ENCODE measurements at places on chromosomes 16 and 17.

- DNase-seq, result no peak
Observed at GRCh38 chr16:61237884-61238485, 798.3 kb downstream of the CDH8 start.

GRCh38 chr16:15502041-15502725 lies 67.8 kb downstream of the BMERB1 start:
- DNase-seq, result no peak

- no peak for DNase-seq
Observed at GRCh38 chr16:14373896-14374295, 256.2 kb downstream of the PARN start.

- no peak for DNase-seq
Observed at GRCh38 chr17:43316522-43317142, 82.2 kb upstream of the ARL4D start.

- DNase-seq, result no peak
Observed at GRCh38 chr17:51722994-51723393, 435.5 kb downstream of the CA10 start.

DNA sequence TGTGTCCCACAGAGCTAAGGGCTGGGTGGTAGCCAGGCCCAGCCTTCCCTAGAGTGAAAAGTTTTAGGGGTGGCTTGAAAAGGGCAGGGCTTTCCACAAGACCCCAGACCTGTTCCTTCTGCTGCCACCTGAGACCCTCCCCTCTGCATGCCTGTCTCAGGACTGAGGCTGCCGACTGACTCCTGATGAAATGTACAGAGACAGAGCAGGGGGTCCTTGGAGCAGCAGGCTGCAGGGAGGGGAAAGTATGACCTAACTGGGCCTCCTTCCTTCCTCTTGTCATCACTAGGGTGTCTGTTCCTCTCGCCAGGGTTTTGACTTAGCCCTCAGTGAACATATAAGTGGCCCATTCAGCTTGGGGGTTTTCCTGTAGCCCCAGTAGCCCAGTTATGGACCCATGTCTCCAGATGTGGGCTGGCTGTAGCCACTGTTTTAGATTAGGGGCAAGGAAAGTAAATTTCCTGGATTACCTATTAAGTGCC lies 14.9 kb upstream of the NFATC3 start:
- no peak for DNase-seq

- no peak for DNase-seq
Observed at GRCh38 chr16:60945225-60945624, 1091.0 kb downstream of the CDH8 start.

GRCh38 chr16:1244881-1245280 lies 4.4 kb downstream of the TPSAB1 start:
- no peak for DNase-seq

- DNase-seq, result no peak
Observed at GRCh38 chr16:79008036-79008868, 592.3 kb downstream of the MAF start.

DNA sequence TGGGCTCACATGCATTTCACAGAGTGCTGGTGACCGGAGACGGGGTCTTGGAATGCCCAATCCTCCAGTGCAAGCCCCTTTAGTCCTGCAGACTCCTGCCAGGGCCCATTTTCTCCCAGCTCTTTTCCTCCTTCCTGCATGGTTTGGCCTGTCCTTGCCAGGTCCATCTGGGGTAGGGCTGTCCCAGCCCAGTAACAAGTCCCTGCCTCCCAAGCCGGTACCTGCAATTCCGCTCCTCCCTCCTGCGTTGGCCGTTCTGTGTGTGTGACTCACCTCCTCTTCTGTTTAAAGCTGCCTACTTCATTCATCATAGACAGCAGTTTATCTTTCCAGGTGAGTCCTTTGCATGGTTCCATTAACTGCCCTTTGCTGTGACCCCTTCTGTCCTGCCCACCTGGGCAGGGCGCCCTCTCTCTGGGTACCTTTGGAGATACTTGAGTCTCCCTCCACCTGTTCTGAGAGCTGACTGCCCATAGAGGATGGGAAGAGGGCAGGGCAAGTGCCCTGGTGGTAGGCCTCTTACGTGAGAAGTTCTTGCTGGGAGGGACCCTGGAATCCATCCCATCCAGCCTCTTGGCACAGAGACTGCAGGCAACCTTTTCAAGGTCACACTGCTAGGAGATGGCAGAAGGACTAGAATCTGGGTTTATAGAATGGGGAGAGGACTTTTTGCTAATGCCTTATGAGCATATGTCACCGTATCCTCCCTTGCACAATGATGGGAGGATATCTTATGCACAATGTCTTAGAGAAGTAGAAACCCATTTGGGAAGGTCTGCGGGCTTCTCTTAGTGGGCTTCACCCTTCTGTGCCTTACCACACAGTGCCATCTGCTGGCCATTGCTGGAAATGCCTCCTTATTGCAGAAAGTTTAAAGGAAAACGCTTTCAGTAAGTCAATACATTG lies 29.7 kb upstream of the LGALS9 start:
- peak; percentile 81 for DNase-seq

- peak; percentile 24 for DNase-seq
Observed at GRCh38 chr16:23408823-23409298, 44.1 kb downstream of the COG7 start.

GRCh38 chr16:81684242-81684837 lies 94.8 kb upstream of the PLCG2 start:
- no peak for DNase-seq

DNA sequence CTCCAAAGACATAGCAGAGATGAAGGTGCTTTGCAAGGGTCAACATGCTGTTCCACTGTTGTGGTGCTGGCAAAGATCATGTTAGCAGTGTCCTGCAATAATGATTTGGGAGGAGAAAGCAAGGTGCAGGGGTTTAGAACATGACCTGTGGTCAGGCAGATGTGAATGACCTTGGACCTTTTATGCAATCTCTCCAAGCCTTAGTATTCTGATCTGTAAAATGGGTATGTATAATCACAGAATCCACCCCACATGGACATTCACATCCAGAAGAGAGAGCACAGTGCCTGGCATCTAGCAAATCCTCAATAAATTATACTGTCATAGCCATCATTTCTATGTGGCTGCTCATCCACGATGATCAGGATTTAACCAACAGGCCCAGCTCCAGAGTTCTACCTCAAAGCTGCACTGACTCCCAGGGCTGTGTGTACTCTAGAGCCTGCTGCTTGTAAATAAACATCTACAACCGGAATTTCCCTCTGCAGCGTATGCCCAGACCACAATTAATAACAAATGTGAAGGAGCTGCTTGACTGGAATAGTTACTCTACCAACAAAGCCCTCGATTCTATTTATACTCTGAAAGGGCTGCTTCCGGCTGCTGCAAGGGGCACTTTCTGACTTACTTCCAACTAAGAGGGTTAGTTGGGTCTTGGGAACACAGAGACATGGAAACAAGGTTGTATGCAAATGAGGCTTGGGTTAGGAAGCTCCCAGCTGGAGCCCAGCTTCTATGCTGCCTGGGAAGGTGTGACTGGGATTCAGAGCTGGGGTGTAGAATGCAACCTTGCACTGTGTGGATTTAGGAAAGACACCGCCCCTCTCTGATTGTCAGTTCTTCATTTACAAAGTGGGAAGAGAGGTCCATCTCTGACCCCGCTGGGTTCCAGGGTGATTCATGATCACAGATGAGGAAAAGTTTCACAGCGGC lies 265.2 kb downstream of the XYLT1 start:
- DNase-seq, result no peak

GRCh38 chr16:54506214-54506580 lies 219.6 kb upstream of the IRX3 start:
- no peak for DNase-seq

GRCh38 chr16:78381060-78381459 lies 281.6 kb downstream of the WWOX start:
- no peak for DNase-seq

GRCh38 chr16:65118871-65119270 lies 3.0 kb downstream of the CDH11 start:
- no peak for DNase-seq

- DNase-seq, result no peak
Observed at GRCh38 chr16:79712276-79712675, 111.7 kb upstream of the MAF start.

DNA sequence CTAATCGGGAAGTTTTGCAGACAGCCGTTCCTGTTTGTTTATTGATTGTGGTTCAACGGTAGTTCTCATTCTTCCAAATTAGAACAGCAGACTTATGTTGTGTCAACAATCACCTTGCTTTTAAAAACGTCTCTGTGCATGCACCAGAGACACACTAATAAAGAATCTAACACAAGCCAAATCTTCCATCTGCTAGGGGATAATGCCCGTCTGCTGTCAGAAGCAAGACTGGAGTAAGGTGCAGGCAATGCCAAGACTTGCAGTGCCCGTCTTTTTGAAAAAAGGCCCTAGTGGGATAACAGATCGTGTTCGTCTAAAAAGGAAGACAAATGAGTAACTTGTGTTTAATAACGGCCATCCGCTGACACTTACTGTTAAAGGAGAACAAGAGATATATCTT lies 158.4 kb downstream of the KCNJ2 start:
- DNase-seq, result no peak

DNA sequence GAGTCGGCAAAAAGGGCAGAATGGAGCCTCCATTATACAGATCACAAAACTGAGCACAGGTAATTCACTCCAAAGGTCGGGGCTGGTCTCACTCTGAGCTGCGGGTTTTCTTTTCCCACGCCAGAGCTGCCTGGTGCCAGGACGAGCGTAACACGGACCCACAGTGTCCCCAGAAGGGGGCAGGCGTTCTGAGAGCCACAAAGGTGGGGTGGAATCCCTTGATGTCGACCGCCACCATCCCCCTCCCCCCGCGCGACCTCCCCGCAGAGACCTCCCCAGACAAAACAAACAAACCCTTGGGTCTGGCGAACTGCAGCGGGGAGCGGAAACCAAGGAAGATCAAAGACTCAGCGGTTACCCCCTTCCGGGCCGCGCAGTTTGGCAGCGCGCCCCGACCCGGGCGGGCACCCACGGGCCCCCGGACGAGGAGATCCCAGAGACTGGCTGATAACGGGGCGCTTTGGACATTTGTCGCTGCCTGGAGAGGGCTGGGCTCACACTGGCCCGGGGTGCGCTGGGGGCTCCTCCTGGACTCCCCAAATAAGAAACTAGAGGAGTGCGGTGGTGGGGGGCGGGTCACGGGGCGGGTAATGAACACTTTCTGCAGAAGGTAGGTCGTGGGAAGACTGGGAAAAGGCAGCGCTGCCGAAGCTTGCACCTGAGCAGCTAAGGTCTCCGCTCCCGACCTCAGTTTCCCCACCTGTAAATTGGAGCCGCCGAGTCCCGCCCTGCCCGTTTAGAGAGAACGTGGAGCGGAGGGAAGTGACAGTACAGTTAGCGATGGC lies 664 bp upstream of the NKD1 start:
- DNase-seq, result peak; percentile 20

- peak; percentile 36 for DNase-seq
Observed at GRCh38 chr16:22192261-22193062, 13.6 kb upstream of the EEF2K start.

GRCh38 chr17:43873091-43873490 lies 26.1 kb downstream of the CD300LG start:
- DNase-seq, result no peak

GRCh38 chr16:4870138-4870671 lies 22.9 kb downstream of the UBN1 start:
- peak; percentile 37 for DNase-seq

GRCh38 chr16:84302111-84302954 lies 7.7 kb downstream of the WFDC1 start:
- no peak for DNase-seq

Measured in substantia nigra (tissue), 51 donors.